Fibroblast of skin of left quadriceps (primary cell): ENCODE measurements at places on chromosomes 6 and 20.
A peak's percentile ranks its signal among the peaks of the same experiment; 100 is the strongest.

- DNase-seq = peak; percentile 97
Measured at GRCh38 chr6:100202417-100203194, 208.6 kb upstream of the MCHR2 start.

GRCh38 chr6:135234492-135234780 lies 53.3 kb downstream of the MYB start:
- no peak for DNase-seq

- DNase-seq = no peak
Measured at GRCh38 chr20:42734660-42735368, 454.9 kb downstream of the PTPRT start.

DNA sequence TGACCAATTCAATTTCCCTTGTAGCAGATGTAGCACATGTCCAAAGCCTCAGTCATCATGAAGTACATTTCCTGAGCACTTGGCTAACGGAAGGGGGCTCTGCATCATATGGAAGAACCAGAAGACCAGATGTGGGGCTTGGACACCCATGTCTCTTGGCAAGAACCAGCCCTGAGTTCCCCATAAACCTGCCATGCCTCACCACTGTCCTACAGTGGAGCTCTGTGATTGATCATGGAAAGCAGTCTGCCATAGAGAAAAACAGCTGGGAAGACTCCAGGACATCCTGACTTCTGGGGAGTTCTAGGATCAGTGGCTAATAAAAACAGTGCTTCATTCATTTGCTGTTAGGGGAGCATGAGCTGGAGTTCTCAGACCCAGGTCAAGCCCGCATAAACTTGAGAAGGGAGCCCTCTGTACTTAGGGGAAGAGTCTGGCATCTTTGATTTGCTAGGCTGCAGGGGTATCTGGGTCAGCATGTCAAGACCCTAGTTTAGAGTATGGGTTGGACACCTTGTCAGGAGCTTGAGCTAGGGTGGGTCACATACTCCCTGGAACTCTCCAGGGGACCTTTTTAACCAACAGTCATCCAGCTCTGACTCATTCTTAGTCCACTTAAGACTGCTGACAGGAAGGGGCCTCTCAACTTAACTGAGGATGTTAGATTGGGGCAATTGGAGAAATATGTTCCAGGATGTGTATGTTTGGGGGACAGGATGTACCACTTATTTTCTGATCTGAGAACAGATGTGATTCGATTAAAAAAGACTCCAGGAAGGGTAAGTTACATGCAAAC lies 26.3 kb upstream of the TRAM2 start:
- no peak for DNase-seq

GRCh38 chr6:20837189-20837588 lies 302.9 kb downstream of the CDKAL1 start:
- DNase-seq = no peak

DNA sequence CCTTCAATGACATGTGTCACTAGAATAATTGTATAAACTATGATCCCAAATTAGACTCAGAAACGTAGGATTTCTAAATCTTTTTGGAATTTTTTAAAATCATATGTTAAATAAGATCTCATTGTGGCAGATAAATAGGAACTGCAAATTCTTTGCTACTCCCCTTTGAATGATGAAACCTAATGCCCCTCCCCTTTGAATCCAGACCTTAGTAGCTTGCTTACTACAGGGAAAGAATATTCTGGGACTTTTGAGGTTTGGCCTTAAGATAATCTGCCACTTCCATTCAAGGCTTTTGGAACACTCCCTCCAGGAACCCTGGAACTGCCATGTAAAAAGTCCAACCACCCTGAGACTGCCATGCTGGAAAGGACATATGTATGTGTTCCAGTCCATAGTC lies 7.1 kb downstream of the TDP2 start:
- no peak for DNase-seq

DNA sequence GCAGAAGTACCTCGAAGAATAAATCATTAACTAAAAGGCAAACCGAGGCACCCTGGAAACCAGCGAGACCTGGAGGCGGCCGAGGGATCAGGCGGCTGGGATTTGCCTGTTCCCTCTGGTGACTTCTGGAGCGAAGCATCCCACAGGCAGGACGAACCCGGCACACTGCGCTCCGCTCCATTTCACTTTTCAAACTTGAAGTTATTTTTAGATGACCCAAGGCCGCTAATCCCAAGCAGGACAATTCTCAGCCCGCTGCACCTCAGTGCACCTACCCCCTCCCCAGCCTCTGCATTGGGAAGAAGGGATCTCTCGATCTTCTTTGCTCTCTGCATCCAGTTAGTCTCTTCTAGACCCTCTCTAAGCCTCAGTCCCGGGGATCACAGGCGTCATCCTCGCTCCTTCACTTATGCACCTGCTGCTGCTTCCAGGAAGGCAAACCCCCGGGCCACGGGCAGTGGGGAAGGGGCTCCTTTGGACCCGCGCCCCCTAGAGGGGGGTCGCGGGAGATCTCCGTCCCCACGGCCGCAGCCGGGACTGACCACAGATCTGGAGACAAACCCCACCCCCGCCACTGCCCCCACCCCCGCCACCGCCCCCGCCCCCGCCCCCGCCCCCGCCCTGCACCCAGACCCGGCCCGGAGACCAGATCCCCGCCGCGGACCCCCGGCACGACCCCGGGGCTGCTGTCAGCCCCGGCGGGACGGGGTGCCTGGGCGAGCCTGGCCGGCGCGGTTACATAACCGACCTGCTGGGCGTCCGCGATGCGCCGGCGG lies 636 bp downstream of the RCAN2 start:
- DNase-seq = no peak

DNA sequence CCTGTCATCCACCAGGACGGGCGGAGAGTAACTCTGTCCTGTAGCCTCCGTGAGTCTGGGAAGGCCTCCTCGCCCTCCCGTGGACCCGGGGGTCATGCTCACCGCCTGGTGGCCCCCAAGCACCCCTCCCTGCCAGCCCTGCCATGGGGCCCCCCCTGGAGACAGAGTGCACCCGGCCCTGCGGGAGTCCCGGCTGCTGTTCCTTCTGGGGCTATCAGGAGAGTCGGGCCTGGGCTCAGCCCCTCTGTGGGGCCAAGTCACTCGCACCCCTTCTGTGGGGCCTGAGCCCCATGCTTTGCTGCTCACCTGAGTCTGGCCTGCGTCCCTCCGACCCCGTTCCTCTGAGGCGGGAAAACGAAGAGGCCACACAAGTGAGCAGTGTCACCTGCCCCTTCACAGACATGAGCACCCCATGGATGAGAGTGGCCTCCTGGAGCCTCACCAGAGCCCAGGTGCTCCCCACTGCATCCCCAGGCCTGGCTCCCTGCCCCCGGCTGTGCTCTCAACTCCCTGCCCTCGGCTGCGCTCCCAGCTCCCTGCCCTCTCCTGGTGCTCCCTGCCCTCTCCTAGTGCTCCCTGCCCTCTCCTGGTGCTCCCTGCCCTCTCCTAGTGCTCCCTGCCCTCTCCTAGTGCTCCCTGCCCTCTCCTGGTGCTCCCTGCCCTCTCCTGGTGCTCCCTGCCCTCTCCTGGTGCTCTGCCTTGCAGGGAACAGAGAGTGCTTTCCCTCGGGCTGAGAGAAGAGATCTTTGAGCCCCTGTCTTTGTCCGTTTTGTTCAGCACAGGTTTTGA lies 4.6 kb upstream of the CHRNA4 start:
- no peak for DNase-seq

DNA sequence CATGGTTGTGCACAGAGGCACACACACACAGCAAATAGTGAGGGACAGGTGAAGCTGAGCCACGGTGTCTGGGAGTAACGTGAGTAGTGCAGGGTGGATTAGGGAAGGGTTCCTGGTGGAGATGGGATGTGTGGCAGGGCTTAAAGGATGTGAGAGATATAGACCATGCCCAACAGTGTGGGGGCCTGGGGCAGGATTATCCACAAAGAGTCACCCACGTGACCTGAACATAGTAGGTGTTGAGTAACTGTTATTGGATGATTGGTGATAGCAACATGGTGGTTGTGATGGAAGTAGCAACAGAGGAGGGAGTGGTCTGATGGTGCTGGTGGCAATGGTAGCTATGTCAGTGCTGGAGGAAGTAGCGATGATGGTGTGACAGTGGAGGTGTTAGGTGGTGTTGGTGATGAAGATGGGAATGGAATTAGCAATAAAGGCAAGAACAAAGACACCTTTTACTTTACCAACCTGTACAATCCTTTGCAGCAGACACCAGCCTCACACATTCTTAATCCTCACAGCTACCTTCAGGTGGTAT lies 135.1 kb downstream of the MRPL14 start:
- no peak for DNase-seq

GRCh38 chr6:127866766-127867165 lies 34.1 kb downstream of the THEMIS start:
- DNase-seq = no peak

- no peak for DNase-seq
Measured at GRCh38 chr6:112044196-112044595, 9.7 kb upstream of the CCN6 start.

DNA sequence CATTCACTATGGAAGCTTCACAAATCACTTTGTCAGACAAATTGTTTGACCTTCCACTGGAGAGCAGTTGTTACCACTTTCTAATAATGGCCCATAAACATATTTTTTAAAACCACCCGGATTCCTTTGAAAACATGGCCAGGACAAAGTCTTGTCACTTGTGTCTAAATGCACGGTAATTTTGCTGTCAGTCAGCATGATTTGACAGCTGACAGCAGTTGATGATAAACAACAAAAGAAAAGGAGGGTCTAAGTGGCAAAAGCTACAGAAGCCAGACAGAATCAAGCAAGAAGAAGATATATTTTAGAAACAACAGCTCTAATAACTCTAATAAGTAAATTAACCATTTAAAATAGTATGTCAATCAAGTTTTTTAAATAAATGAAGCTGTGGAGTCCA lies 27.7 kb upstream of the CARMIL1 start:
- DNase-seq = no peak

GRCh38 chr6:170130201-170130621 lies 160.7 kb downstream of the DLL1 start:
- no peak for DNase-seq

DNA sequence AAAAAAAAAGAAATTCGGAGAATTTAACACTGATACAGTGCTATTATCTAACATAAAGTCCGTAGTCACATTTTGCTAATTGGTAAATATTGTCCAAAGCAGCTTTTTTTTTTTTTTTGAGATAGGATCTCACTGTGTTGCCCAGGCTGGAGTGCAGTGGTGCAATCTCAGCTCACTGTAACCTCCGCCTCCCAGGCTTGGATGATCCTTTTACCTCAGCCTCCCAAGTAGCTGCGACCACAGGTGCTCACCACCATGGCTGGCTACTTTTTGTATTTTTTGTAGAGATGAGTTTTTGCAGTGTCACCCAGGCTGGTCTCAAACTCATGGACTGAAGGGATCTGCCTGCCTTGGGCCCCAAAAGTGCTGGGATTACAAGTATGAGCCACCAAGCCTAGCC lies 15.9 kb downstream of the MTO1 start:
- DNase-seq = no peak

DNA sequence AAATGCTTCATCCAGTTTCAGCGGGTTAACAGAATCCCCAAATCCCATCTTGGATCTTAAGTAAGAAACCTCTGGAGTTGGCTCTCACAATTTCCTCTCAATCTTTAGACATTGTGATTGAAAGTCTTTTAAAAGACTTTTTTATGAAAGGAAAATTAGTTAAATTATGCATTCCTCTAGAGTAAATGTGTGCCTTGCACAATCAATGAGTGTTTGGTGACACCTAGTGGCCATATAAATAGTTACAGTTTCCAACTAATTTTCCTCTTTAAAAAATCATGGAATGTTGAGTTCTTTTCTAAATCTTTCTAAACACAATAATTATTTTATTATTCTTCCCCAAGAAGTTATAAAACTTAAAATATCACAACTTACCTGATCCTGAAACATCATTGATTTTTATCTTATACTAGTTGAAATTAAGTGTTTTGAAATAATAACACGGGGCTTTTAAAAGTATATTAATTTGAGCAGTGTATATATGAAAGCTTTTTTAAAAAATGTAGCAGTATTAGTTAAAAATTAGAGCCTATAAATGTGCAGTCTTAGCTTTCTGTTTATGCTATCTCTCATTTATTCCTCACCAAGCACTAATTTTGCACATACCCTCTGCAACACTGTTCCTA lies 66.4 kb downstream of the PKHD1 start:
- no peak for DNase-seq

DNA sequence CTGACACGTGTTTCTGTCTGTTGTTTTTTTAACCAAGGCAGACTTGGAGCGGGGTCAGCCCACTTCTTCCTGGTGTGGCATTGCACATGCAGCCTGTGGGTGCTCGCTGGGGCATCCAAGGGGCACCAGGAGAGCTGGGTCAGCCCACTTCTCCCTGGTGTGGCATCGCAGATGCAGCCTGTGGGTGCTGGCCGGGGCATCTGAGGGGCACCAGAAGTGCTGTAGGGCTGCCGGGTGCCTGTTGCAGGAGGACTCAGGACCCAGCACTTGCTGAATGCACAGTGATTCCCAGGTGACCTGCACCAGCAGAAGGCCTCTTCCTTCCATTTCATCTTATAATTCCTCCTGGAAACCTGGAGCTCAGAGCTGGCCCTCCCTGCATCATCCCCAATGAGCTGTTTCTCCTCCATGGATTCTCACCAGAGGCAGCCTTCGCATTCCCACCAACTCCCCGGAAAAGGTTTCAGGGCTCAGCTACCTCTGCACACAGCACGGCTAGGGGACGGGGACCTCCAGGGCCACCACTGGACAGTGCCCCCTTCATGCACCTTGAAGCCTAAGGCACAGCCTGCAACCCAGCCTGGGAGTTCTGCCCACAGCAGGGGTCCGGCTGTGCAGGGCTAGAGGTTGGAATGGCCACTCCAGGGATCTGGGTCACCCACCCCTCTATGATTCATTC lies 218.8 kb downstream of the TAF4 start:
- DNase-seq = no peak

DNA sequence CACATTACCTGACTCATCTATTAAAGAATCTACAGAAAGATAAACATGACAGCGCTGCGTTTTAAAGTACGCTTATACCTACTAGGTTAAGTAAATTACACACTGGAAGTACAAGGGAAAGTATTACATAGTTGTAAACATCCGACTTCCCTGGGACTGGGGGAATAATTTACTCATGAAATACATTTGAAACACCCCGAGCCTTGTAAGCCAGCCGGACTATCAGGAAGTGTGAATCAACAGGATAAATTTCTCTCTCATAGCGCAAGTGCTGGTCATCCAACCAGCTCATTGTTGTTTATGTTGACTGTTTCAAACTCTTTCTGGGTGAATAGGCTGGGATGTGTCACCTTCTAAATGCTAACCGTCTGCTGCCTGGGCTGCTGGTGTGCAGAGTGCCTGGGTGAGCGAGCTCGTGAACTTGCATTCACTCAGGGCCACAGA lies 4.9 kb downstream of the BMP6 start:
- DNase-seq = peak; percentile 31

GRCh38 chr6:168183613-168183970 lies 104.6 kb upstream of the FRMD1 start:
- DNase-seq = no peak

GRCh38 chr20:43386878-43387277 lies 70.8 kb upstream of the SRSF6 start:
- no peak for DNase-seq

DNA sequence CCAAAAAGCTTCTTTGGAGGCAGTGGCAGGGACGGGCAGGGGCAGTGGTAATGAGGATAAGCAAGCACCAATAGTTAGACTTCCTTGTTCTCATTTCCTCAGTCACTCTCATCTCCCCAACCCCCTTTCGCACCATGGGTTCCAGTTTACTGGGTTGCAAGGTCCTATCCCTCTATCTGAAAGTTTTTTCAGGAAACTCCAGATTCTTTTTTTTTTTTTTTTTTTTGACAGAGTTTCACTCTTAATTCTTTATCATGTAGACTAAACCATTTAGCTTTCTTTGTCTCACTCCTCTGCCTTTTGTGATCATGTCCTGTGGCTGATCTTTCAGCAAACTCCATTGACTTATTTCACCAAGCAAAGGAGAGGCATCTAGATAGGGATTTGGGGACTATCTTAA lies 51.4 kb upstream of the GMDS start:
- no peak for DNase-seq

- no peak for DNase-seq
Measured at GRCh38 chr6:89781070-89782034, 38.2 kb downstream of the MDN1 start.
